MCF 10A (cell line): ENCODE measurements at places on chromosomes 12 and 14.

- DNase-seq: no peak
Measured at GRCh38 chr12:7101694-7102131, 7.3 kb downstream of the C1RL start.

DNA sequence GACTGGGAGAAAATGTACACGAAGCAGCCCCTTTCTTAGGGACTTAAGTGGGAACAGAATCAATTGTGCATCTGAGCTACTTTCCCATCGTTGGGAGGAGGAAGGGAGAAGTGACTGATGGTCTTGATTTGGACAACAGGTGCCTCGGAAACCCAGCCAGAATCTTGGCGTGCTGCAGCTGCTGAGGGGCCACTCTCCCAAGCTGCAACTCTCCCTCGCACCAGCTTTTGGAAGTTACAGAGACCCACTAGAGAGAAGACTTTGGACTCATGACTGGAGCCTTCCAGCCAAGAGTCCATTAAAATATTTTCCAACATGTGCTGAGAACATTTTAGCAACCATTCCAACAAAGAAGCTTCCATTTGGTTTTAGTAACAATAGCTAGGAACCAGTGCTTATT lies 52.3 kb downstream of the GNS start:
- no peak for DNase-seq

DNA sequence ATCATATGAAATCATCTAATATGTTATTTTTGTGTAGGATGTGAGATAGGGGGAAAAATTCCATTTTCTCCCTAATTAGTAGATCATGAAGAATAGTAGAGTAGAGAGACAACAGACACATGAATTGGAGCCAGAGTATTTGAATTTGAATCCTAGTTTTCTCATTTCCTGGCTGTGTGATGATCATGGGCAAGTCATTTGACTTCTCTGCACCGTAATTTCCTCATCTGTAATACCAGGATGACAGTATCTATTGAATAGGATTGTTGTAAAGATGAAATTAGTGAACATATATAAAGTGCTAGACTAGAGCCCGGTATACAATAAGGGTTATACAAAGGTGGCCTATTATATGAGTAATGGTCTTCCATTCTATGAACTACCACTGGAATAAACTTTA lies 32.2 kb upstream of the PLXNC1 start:
- no peak for DNase-seq

DNA sequence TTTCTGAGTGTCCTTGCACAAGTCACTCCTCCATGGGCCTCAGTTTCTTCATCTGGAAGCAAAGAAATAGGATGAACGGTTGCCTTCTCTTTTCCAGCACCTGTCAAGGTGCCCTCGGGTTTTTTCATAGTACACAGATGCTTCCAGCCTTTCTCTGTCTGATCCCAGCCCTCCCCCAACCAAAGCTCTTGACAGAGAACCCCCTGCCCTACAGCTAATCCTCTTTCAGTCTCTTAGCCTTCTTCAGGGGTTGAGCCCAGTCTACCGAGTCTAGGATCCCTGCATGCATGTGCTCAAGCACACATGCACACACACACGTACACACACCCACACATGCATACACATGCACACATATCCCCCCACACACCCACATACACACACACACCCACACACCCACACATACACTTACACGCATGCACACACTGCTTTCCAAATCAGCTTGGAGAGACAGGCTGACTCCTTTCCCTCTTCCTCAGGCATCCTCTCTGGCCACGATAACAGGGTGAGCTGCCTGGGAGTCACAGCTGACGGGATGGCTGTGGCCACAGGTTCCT lies 4.7 kb downstream of the CDCA3 start:
- DNase-seq: no peak

DNA sequence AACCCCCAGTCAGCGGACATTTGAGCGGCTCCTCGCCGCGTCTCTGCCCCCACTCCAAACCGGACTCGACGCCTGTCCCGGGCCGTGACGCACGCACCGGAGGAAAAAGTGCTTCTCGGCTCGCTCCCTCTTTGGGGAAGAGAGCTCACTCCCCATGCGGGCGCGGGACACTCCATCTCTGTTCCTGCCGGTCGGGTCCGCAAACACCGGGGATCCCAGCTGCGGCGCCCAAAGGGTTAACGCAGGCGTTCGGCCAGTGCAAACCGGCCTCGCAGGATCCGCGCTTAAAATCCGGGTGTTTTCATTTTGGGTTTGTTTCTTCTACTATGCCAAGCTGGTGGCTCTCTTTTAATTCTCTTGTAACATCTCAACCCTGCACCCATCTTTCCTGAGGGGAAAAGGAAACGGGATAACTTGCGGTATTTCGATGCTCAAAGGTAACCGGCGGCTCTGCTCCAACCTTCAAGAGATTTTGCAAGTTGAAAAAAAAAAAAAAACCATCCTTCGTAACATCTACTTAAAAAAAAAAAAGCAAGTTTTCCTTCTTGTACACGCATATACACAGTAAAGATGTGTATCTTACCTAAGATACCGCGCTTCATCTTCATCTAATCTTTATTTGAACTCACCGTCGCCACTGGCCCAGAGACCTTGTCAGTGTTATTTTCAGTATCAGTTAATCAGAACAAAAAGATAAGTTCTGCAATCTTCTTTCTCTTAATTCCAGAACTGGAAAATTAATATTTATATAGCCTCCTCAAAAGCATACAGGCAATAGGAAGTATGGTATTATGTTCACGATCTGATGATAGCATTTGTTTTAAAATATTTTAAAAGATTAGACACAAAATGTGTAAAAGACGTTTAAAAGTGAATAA lies 1.6 kb upstream of the ATP2B1 start:
- DNase-seq: no peak

DNA sequence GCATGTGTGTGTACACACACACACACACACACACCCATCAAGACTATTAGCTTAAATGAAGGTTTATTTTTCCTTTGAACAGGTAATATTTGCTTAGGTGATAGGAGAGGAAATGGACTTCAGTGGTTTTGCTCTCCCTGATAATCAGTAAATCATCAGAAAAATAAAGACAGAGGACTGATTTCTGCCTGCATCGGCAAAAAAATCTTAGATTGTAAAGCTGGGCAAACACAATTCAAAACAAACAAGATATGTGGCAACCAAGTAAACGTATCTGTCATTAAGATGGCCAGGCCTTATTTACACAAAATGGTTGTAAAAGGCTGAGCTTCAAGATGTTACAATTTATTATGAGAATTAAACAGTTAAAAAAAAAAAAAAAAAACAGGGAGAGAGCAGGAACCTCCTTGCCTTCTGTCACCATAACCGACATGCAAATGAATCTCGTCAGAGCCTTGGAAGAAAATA lies 31.3 kb downstream of the PRKD1 start:
- DNase-seq: no peak

- no peak for DNase-seq
Measured at GRCh38 chr12:77837876-77838291, 7.2 kb downstream of the NAV3 start.

- DNase-seq: no peak
Measured at GRCh38 chr12:113887906-113888305, 78.2 kb downstream of the RBM19 start.

GRCh38 chr14:102424520-102424919 lies 61.8 kb downstream of the TECPR2 start:
- DNase-seq: no peak

- no peak for DNase-seq
Measured at GRCh38 chr12:13023811-13024530, 20.2 kb upstream of the FAM234B start.

DNA sequence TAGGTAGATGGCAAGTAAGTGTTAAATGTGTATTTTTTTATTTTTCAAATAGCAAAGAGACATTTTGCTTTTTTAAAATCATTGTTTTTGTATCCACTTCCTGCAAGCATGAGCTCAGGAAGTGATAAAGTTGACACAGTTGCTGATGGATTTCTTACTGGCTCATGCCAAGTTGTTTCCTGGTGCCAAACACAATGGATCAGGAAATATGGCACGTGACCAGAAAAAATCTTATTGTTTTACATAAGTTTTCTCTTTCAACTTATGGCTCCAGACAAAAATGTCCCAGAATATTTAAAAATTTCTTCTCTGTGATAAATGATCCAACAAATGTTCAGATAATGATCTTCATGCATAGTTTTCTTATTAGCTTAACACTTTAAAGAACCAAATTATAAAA lies 1279.1 kb upstream of the FLRT2 start:
- DNase-seq: no peak

DNA sequence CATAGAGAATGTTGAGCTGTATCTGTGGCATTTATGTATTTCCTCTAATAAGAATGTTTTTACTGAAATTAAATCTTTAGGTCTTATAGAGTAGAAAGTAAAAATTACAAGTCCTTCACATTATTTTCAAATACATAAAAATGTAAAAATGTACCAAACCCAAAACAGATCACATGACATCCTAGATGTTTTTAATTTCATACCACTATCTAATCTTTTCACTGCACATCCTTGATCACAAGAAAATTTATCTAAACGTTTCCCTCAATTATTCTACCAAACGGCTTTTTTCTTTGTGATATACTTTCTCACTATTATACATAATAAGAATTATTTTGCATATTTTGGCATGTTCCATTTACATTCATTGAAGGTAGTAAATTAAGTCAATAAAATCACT lies 18.3 kb downstream of the SGPP1 start:
- no peak for DNase-seq

DNA sequence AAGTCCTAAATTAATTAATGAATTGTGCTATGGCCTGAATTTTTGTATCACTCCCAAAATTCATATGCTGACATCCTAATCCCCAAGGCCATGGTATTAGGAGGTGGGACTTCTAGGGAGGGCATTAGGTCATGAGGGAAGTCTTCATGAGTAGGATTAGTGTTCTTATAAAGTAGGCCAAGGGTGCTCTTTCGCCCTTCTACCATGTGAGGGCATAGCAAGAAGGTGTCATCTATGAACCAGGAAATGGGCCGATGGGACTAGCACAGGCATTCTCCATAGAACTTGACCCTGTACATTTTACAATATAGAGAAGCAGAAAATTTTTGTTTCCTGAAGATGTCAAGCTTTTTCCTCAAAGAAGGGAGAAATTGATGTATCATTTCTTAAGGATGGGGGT lies 12.5 kb downstream of the SYT10 start:
- peak; percentile 54 for DNase-seq

DNA sequence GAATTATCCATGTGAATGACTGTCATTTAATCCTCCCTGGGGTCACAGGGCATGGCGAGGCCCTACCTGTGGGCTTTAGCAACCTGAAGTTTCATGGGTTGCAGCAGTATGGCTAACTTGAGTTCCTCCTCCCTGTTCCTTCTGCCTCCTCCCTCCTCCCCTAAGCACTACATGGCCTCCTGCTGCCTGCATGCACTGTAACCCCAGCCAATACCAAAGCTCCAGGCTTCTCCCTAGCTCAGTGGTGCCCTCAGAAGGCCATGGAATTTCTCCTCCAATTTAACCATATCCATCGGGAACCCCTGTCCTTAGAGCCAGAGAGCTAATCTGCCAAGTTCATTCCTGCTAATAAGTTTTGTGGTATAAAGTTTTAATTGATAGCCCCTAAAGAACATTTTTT lies 95.1 kb downstream of the NT5DC3 start:
- DNase-seq: no peak

DNA sequence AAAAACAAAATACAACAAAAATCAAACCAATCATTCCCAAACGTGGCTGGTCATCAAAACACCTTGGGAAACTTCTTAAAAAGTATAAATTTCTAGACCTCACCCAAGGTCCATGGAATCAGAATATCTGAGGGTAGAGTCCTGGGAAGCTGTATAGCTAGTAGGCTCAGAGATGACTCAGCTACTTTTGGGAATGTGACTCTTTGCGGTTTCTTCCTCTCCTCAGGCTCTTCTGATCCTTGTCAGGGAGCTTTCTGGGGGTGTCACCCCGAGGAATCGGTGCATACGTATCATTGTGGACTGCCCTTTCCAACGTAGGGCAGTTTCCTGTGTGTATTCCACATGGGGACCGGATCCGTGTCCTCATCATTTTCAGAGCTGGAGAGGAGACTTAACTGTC lies 14.8 kb downstream of the JDP2 start:
- DNase-seq: peak; percentile 67

- DNase-seq: peak; percentile 52
Measured at GRCh38 chr12:83826112-83826511, 1086.5 kb downstream of the SLC6A15 start.

- no peak for DNase-seq
Measured at GRCh38 chr12:107026806-107027635, 40.1 kb upstream of the MTERF2 start.

DNA sequence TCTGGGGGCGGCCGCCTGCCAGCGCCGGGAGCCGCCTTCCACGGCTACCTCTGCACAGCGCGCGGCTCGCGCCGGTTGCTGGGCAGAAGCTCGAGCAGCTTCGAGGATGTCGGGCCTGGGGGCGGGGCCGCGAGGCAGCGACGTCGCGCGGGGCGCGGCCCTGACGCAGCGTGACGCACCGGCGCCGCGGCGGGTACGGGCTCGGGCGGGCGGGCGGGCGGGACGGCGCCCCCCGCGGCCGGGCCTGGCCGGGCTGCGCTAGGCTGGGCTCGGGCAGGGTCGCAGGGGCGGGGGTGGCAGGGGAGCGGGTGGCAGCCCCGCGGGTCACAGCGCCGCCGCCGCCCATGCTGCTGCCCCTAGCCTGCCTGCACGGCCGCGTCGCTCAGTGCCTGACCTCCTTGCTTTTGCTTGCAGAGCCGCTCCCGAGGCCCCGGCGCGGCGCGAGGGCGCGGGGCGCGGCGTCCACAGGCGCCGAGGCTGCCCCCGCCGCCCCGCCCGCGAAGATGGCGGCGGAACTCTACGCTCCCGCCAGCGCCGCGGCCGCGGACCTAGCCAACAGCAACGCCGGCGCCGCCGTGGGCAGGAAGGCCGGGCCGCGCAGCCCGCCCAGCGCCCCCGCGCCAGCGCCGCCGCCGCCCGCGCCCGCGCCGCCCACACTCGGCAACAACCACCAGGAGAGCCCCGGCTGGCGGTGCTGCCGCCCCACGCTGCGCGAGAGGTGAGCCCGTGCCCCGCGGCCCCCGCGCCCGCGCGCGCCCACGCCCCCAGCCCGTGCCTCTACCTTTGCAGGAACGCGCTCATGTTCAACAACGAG lies at the start of gene BTBD6:
Gene BTBD6 (plus strand): TSS at position 166 of the 814 bp plus-strand sequence. CDS start 179 bp downstream, at position 345.
- DNase-seq: peak; percentile 72

DNA sequence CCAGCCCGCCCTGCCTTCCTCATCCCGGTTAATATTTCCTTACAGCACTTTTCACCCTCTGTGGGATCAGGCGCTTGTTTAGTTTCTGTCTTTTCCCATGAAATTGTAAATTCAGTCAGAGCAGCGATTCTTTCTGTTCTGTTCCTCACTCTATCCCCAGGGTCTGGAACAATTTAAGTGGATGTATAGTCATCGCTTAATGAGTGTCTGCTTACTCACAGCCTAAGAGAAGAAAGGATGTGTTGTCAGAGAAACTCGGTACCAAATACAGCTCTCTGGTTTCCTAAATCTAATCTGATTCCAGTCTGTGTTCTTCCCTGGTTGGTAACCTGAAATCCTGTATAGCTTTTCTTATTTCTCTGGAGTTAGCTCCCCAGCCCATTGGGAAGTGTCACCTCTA lies 44.9 kb downstream of the FOS start:
- DNase-seq: no peak

GRCh38 chr12:48569946-48570345 lies at the start of gene LALBA:
Gene LALBA, minus strand, starts transcription at chr12:48570046. Its CDS starts 26 bp downstream, at chr12:48570020.
- DNase-seq: no peak
